ENCODE measurements at places on chromosomes 4 and X.

DNA sequence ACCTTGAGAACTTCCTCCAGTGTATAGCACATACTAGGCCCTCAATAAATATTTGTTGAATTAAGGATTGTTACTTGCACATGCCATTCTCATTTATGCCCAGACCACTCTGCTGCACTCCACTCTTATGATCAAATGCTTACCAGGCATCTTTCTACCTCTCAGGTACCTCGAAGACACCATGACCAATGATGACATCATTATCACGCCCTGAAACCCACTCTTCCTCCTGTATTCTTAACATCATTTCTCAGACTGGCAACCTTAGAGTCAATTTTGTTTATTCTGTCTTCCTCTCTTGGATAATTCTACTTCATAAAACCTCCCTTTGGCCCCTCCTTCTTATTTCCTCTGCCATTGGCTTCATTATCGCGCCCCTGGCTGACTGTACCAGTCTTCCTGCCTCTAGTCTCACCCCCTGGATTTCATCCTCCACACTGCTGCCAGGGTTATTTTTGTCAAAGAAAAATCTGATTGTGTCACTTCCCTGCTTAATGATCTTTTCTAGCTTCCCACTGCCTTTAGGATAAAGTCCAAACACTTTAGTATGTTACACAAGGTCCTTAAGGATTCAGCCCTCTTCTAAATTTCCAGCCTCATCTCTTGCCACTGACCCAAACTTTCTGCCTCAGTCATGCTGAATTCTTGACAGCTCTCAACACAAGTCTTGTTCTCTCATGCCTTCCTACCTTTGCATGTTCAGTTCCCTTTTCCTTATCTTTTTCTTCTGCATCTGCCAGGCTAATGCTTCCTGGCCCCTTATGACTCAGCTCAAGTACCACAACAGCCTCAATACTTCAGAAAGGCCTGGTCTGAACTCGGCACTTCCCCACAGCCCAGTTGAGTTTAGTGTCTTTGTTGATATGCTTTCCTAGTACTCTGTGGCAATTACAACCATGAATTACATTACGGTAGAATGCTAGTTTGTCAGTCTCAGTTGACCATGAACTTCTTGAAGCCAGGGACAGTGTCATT is 45.8 kb downstream of the HDAC8 start:
- no peak for DNase-seq

- no peak for DNase-seq
These were observed 40.5 kb downstream of the TMEM131L start for GRCh38 chr4:153506341-153507309.

DNA sequence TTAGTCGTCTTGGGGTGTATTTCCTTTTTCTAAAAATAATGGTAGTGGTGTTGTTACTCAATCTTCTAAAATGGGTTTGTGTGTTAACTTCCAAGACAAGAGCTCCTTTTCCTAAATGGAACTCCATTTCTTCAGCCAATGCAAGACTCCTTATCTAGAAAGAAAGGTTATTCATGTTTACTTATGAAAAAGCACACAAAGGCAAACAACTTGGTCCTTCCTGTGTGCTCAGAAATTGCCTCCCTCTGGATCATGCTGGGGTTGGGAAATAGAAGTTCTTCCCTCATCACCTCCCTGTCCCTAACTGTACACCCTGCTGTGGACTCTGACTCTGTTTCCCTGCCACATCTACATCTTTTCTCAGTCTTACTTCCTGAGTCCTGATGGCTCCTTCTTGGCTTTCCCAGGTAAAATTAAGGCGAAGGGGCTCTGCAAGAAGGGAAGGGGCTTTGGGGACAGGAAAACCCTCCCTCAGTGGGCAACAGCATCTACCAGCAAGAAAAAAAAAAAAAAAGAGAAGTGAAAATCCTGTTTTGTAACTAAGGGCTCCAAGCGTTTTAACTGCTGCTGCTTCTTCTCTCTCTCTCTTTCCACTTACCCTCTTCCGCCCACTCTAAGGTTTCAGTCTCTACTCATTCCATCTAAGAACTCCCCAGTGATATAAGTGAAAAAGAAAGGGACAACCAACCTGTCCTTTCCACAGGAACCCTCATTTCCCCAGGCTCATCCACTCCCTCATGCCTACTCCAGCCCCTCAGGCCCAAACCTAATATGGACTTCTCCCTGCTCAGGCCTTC is 19.8 kb upstream of the TASL start:
- no peak for DNase-seq

DNA sequence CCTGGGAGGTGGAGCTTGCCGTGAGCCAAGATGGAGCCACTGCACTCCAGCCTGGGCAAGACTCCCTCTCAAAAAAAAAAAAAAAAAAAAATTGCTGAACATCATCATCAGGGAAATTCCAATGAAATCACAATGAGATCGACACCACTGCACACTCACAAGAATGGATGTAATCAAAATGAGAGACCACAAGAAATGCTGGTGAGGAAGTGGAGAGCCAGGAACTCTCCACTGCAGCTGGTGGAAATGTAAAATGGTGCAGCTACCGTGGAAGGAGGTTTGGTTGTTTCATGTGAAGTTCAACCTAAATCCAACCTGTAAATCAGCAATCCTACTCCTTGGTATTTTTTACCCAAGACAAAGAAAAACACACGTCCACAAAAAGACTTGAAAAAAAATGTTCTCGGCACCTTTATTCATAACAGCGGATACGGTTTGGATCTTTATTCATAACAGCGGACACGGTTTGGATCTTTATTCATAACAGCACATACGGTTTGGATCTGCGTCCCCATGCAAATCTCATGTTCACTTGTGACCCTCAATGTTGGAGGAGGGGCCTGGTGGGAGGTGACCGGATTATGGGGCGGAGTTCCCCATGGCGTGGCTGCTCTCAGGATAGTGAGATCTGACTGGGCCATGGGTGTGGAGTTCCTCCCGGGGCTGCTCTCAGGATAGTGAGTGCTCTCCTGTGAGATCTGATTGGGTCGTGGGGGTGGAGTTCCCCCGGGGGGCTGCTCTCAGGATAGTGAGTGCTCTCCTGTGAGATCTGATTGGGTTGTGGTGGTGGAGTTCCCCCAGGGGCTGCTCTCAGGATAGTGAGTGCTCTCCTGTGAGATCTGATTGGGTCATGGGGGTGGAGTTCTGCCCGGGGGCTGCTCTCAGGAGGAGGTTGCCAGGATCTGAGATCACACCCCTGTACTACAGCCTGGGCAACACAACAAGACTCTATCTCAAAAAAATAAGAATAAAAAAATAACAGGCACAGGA is 7.7 kb downstream of the GAK start:
- peak; percentile 72 for DNase-seq

DNA sequence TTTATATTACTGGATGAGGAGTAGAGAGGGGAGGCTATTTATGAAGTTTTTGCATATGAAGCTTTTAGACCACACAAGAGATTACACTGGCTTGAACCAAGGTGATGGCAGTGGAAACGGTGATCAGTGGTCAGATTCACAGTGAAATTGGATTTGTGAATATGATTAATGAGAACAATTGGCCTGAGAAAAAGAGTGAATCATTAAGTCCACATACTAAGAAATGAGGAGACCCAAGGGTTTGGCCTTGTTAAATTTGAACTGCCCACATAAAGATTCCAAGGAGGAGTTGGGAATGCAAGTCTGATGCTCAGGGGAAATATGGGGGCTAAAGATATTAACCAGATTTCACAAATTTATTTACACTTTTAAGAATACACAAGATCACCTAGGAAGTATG is 155.3 kb upstream of the ADGRL3 start:
- DNase-seq: no peak

GRCh38 chr4:165879641-165880040 is 6.6 kb downstream of the TLL1 start:
- DNase-seq: no peak

DNA sequence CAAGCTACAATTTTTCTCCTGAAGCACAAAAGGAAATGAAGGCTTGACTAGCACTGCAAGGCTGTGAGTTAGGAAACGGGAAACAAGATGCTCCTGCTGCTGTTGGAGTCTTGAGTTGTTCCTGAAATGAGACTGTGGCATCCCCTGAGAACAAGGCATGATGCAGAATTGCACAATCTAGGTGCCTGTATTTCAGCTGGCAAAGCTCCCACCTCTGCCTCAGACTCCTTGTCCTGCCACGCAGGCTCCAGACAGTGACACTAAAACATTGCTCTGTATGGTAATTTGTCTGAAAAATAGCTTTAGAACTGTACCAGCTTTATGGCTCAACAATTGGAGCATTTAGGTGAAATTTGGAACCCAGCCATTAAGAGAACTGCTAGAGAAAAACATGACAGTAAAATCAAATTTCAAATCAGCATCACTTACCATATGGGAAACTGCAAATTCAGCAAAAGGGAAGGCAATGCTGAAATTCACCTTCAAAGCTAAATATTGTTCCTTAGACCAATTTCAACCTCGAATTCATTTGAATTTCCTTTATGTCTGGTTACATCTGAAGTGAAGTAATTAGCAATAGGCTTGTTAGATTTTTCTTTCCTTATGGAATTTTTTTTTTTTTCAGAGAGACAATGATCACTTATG is 103.4 kb downstream of the MFAP3L start:
- DNase-seq: no peak

DNA sequence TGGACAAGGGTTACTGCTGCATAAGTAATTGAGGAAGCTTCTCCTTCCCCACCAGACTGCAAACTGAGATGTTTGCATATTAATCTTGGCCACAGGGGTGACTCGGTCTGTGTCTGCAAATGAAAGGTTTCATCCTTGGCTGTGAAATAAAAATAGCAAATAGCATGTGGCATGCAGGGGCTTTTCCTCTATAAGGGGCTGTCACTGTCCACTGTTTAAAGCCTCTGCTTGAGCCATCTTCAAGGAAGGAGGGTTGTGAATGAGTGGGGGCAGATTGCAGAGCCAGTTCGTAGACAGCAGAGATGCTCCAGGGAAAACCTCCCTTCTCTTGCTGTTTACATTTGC is 33.3 kb downstream of the TMSB4X start:
- no peak for DNase-seq

- DNase-seq: no peak
These were observed 27.4 kb downstream of the CBLL2 start for GRCh38 chrX:22300130-22300529.

GRCh38 chrX:115344885-115345614 is 55.5 kb downstream of the LUZP4 start:
- peak; percentile 96 for DNase-seq

DNA sequence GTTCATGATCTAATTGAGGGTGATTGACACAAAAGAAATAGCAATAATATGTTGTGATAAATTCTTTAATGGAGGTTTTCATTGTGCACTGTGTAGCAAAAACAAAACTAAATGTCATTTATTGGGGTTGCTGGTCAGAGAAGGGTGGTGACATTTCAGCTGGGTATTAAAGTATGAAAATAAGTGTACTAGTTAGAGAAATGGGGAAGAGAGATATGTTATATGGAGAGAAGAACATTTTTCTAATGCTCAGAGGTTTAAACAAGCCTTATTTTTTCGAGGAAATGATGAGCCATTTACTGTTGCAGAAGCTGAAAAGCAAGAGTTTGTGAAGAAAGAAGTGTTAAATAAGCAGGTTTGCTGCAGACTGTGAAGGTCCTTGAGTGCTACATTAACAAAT is 142.7 kb upstream of the PAQR3 start:
- DNase-seq: no peak

- no peak for DNase-seq
These were observed 68.1 kb upstream of the ZMAT1 start for GRCh38 chrX:101999644-102000539.

DNA sequence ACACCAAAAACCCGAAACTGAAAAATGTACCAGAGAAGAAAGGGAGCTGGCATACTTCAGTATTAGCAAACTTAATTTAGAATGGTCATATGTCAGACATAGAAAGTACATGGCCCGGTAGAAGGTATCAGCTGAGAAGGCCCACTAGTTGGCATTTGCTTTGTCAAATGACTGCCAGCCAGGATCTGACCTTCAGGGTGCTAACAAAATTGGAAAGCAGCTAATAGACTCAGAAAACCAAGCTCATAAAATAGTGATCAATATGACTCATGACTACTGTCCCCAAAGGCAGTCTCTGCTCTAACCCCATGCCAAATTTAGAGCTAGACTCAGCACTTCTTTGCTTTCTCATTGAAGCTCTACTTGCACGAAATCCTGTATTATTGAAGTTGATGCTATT is 342.7 kb downstream of the PDGFC start:
- no peak for DNase-seq

DNA sequence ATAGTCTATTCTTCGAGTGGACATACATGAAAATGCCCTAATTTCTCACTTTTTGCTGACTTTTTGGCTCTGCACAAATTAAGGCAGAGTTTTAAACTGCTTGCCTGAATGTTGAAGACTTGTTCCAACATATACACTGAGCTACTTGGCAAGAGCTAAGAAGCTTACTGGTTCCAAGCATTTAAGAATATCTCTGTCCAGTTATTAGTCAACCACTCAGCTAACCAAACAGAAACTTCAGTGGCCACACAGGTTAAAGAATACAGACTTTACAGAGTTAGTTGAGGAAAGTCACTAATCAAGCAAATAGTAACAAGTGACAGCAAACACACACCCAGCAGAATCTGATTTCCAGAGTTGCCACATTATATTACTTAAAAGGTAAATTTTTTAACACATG is 35.5 kb downstream of the AMER1 start:
- DNase-seq: no peak

- no peak for DNase-seq
These were observed 122.4 kb upstream of the PGRMC2 start for GRCh38 chr4:128410037-128410436.

GRCh38 chr4:149973181-149973580 is 105.1 kb upstream of the DCLK2 start:
- DNase-seq: no peak

DNA sequence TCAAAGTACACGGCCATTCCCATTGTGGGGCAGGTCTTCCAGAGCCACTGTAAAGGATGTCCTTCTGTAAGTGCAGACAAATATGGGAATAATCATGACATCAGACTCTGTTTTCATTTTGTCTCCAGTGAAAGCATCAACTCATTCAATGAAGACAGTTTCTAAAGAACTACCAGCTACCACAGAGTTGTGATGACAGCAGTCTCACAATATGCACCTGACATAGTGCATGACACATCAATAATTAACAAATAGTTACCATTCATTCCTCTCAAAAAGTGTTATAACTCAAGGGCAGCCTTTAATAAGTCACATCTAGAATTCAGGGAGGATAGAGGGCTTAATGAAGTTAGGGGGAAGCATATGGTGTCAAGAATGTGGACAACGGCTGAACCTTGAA is 20.2 kb downstream of the MTTP start:
- no peak for DNase-seq

GRCh38 chr4:52099860-52100461 is 48.9 kb downstream of the SPATA18 start:
- DNase-seq: no peak

DNA sequence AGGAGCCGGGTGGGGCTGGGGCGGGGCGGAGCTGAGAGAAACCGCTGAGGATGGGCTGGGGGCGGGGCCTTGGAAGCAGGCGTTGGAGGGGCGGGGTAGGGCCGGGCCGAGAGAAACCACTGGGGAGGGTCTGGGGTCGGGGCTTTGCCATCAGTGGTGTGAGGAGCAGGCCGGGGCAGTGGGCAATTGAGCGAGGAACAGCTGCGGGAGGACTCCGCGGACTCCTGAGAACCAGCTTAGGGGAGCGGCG is 1.3 kb upstream of the EOLA2 start:
- no peak for DNase-seq

Data from posterior vena cava (tissue), 2 donors.